Testis (tissue), 5 donors: ENCODE measurements at places on chromosomes 13 and 19. TPM values are rescaled to one million over a fixed set of nuclear protein-coding genes. Genes with fewer than 3 reads are reported as not detected.
A peak's percentile ranks its signal among the peaks of the same experiment; 100 is the strongest.

Gene ATP8B3
- 33.2 TPM for total RNA-seq

Gene DLL3
- 4.5 TPM for total RNA-seq

Gene HSH2D
- total RNA-seq: 0.55 TPM

- DNase-seq: no peak
Measured at GRCh38 chr19:47161876-47162489, 31.3 kb downstream of the SAE1 start.

GRCh38 chr13:59261928-59262488 is 901.7 kb downstream of the DIAPH3 start:
- peak; percentile 18 for DNase-seq

GRCh38 chr13:28185256-28185655 is 46.9 kb downstream of the PAN3 start:
- DNase-seq: no peak

GRCh38 chr13:66659701-66660467 is 570.3 kb downstream of the PCDH9 start:
- DNase-seq: no peak

DNA sequence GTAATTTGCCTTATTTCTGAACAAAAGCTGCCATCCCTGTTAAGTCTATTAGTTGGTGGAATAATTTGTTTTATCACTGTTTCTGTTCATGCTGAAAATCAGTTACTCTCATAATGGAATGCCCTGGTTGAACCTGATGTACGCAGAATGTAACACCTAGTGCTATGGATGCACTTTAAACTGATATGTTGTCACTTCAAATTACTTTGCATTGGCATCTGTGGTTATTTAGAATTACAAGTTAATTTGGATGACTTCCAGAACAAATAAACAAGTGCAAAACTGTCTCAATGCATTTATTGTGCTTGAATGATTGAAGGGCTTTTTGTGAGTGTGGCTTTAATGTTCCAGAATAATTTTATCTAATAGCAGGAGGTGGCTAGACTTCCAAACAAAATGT is 368.2 kb upstream of the SLITRK5 start:
- DNase-seq: no peak

- no peak for DNase-seq
Measured at GRCh38 chr13:114146629-114147028, 14.2 kb upstream of the RASA3 start.

- DNase-seq: peak; percentile 55
Measured at GRCh38 chr19:54191811-54192453, 824 bp downstream of the TSEN34 start.

- DNase-seq: no peak
Measured at GRCh38 chr13:96850538-96851145, 143.6 kb downstream of the OXGR1 start.

DNA sequence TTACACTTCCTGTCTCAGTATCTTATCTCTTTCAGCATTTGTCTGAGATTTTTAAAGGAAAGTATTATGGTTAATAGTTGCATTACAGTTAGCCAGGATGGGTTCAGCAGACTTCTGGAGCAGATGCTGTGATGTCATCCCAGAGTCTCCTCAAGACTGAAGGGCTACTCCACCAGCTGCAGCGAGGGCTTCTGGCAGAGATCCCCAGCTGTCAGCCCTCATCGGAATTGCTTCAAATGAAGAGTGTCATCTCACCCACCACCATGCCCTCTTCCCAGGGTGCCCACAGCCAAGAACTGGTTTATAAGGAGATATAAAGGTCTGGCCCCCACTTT is 84.4 kb downstream of the FAM216B start:
- DNase-seq: no peak

Gene LYPD5
- 4.9 TPM for total RNA-seq

DNA sequence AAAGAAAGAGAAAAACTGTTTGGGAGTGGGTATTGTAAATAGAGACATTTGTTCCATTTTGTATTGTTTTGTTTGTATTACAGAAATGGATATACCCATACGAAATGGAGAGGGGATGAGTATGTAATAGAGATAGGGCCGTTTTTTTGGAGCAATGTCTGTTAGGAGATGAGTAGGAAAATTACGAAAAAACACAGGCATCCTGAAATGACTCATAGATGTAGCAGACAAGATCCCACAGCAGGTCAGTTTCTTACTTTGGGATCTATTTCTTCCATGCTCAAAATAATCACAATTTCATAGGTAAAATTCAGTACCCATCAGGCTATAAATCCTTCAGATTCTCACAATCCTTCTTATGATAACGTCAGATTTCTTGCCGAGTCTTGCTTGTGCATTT is 779.4 kb upstream of the SLITRK1 start:
- no peak for DNase-seq

- DNase-seq: no peak
Measured at GRCh38 chr13:66219506-66219905, 1010.6 kb downstream of the PCDH9 start.

GRCh38 chr13:73903561-73903960 is 230.6 kb downstream of the KLF12 start:
- no peak for DNase-seq

- DNase-seq: peak; percentile 76
Measured at GRCh38 chr13:97028441-97029299, 34.4 kb upstream of the OXGR1 start.

DNA sequence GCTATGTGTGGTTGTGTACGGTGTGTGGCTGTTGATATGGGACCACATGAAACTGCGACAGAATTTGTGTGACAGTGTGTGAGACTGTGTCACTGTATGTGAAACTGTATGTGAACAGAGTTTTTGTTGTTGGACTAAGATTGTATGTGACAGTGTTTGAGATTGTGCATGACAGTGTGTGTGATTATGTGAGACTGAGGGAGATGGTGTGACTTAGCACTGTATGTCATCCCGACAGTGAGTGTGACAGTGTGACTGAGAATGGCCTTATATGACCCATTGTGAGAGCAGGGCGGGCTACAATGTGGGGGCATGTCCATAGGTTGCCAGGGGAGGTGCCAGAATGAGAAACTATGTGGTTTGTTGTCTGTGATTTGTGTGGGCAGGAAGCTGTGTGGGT is 930 bp downstream of the ZNF583 start:
- no peak for DNase-seq

GRCh38 chr13:27264648-27265047 is 6.0 kb upstream of the RASL11A start:
- DNase-seq: no peak

- peak; percentile 35 for DNase-seq
Measured at GRCh38 chr19:21750586-21751128, 16.7 kb downstream of the ZNF100 start.

DNA sequence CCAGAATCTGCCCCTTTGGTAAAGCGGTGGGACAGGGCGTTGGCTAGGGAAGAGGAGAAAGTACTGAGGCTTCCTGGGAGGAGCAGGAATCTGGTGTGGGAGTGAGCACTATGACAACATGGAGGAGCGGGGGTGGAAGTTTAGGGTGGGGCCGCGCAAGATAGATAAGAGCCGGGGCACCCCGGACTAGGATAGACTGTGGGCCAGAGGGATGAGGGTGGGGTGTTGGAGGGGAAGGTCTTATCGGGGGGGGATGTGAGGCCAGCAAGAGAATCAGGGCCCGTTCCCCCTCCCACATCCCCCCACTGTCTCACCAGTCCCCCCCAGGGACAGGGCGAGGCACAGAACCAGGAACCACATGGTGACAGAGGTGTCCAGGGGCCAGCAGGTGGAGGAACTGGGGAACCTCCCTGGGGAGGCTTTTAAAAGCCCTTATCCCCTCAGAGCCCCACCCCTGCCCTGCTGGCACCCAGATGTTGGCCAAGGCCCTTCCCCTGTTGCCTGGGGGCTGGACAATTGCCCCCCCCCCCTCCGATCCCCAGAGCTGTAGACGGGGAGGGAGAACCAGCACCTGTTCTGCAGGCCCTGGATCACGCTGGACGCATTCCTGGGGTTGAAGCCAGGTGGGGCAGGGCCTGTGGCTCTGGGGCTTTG is at the start of gene KLK1:
Gene KLK1, minus strand, starts transcription at position 399 of the 654 bp plus-strand sequence. Its CDS starts 39 bp downstream, at position 360.
- no peak for DNase-seq

GRCh38 chr13:113632706-113633484 is 25.1 kb downstream of the ATP4B start:
- no peak for DNase-seq

- peak; percentile 66 for DNase-seq
Measured at GRCh38 chr19:38683393-38684077, 36.1 kb downstream of the ACTN4 start.

Gene KLK4
- 0.31 TPM for total RNA-seq

DNA sequence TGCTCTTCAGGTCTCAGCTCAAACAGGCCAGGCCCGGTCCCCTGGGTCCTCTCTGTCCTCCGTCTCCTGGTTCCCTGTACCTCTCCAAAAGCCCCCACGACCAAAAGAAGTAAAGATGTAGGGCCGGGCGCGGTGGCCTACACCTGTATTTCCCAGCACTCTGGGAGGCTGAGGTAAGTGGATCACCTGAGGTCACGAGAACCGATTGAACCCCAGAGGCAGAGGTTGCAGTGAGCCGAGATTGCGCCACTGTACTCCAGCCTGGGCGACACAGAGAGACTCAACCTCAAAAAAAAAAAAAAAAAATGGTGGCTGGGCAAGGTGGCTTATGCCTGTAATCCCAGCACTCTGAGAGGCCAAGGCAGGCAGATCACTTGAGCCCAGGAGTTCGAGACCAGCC is 22.0 kb upstream of the BCL3 start:
- DNase-seq: no peak

Gene CACNG7
- 0.39 TPM for total RNA-seq

Gene ZSCAN4
- 0.24 TPM for total RNA-seq

Gene ZNF491
- 0.62 TPM for total RNA-seq

GRCh38 chr13:95106562-95106961 is 194.7 kb downstream of the ABCC4 start:
- no peak for DNase-seq

DNA sequence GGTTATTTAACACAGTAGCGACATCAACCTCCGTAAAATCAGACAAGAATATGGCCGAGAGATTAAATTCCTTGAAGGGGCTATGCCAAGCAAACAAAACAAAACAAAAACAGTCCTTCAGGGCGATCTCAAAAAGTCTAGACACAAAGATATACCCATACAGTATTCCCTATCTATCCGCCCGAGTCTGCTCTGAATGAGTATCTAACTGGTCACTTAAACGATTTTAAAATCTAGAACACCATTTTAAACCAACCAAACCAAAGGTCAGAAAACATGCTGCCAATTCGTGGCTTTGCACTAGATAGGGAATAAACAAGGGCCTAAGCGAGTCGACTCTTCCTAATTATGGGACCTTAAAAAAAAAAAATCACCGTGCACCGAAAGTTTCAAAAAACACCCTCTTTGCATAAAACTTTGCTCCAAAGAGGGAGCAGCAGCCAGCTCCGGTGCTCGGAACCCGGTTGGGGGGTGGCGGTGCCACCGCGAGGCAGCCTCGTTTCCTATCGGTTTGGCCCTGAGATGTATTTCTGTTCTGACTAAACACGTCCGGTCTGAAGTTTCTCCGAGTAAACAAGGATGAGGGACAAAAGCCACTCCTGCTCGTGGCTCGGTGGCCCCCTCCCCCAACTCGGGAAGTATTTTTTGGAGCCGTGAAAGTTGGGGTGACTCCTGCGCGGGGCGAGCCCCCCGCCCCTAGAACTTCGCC is 1.8 kb downstream of the HMGB1 start:
- peak; percentile 67 for DNase-seq
